Mammary epithelial cell (primary cell): ENCODE measurements at places on chromosomes 2 and 18. TPM values are rescaled to one million over a fixed set of nuclear protein-coding genes. Genes with fewer than 3 reads are reported as not detected.
A peak's percentile ranks its signal among the peaks of the same experiment; 100 is the strongest.

GALM gene
- not detected in 2 replicates for total RNA-seq

C2orf74 gene
- total RNA-seq: 13.3 and 22.0 TPM in 2 replicates

LRATD1 gene
- 14.8 TPM for total RNA-seq

TGFBRAP1 gene
- 21.6 and 24.6 TPM in 2 replicates for total RNA-seq

CYP1B1 gene
- 13.8 and 20.8 TPM in 2 replicates for total RNA-seq

MATN3 gene
- 4.8 TPM for total RNA-seq

DHRS9 gene
- not detected for total RNA-seq

TEX44 gene
- total RNA-seq: not detected in 2 replicates

IL36G gene
- 0.27 and 1.9 TPM in 2 replicates for total RNA-seq

GRCh38 chr2:9648821-9649220 lies 18.0 kb upstream of the YWHAQ start:
- DNase-seq: no peak

- no peak for DNase-seq
These were observed 6.4 kb downstream of the SERPINB4 start for GRCh38 chr18:63637703-63638102.

DNA sequence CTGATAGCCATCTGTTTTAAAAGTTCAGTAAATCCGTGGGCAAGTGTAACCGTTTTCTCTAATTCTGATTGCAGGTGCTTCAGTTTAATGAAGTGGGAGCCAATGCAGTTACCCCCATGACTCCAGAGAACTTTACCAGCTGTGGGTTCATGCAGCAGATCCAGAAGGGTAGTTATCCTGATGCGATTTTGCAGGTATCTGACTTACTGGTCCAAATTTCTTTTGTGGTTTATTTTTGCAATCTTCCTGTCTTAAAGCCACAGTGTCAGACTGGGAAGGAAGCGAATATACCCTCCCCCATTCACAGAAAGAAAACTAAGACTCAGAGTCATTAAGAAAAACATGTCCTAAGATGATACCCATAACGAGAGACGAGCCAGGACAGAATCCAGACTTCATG lies 7.7 kb downstream of the SERPINB2 start:
- no peak for DNase-seq

- peak; percentile 27 for DNase-seq
These were observed 108.7 kb downstream of the ZBTB7C start for GRCh38 chr18:48300463-48300961.

DNA sequence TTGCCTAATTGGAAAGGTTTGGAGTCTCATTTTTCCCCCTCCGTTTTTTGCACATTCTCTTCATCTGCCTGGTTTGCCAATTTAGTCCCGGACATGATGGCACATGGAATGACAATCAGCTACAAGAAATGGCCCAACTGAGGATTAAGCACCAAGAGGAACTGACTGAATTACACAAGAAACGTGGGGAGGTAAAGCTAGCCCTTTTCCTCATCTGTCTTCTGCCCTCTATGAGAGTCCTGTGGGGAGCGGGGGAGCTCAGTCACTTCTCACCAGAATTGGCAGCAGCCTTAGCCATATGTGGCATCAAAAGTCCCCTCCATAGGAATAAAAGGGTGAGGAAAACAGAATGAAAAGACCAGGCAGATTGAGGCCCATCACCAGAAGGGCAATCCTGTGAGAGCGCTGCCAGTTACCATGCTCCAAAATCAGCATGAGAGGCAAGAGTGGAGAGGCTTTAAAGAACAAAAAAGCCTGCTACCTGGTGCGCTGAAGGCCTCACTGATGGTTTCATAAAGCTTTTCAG lies 11.6 kb downstream of the ATG16L1 start:
- DNase-seq: no peak

DNA sequence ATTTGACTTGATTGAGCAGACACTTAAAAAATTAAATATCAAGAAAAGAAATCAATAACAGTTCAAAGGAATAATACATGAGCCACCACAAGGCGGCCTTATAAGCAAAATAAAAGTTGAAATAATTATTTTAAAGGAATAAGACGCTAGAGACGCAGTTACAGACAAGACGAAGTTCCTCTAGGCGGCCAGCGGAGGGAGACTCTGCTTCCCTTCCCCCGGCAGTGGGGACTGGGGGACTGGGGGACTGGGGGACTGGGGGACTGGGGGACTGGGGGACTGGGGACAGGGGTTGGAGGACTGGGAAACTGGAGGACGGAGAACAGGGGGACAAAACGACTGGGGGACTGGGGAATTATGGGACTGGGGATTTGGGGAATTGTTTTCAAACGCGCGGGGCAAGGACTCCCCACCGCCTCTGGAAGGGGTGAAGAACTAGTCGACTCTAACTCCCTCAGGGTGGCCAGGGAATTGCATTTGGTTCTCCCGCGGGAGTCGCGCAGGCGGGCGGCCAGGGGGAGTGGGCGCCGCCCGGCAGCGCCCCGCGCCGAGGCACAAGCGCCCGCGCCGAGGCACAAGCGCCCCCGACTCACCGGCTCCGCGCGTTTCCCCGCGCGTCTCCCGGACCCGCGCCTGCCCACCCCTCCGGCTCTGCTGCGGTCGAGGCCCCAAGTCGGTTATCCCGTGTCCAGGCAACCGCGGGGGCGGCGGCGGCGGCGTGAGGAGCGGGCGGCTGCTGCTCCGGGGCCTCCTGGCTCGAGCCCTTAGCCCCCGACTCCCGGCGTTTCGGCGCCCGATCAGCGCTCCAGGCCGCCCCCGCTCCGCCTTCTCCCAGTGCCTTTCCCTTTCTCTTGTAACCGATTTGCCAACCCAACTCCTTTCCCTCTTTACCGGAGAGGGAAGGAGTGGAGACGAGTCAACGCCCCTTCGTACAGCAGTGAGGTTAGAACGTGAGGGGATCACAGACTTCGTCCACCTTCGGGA lies at the start of gene CCDC178:
Gene CCDC178 (minus strand): TSS at position 662 of the 984 bp plus-strand sequence. CDS start 28,633 bp downstream, outside the sequence.
- DNase-seq: peak; percentile 1

- no peak for DNase-seq
These were observed 382.7 kb upstream of the SALL3 start for GRCh38 chr18:78596794-78597345.

- DNase-seq: no peak
These were observed 32.0 kb downstream of the FASTKD2 start for GRCh38 chr2:206797376-206797775.

DNA sequence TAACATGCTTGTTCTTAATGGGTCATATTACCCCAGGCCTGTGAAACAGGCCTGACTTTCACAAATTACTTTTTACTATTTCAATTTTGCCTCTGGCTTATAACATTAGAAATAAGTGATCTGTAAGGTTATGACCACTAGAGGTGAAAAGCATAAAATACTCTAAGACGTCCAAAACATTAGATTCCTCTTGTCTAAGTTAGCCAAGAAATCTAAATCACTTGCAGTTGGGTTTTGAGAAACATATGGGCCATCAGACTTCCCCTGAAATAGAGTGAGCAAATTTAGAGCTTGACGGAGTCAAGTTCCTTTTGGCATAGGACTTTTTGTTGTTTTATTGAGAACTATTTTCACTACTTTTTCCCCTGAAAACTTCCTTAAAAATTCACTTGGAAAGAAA lies 32.7 kb upstream of the RIT2 start:
- DNase-seq: no peak

GRCh38 chr18:77111951-77112746 lies 20.4 kb downstream of the MBP start:
- DNase-seq: no peak

GRCh38 chr2:36060133-36060532 lies 295.4 kb upstream of the CRIM1 start:
- DNase-seq: no peak

GRCh38 chr18:59478591-59478990 lies 119.5 kb upstream of the LMAN1 start:
- DNase-seq: no peak

- DNase-seq: no peak
These were observed 15.1 kb downstream of the HOXD3 start for GRCh38 chr2:176172007-176172894.

DNA sequence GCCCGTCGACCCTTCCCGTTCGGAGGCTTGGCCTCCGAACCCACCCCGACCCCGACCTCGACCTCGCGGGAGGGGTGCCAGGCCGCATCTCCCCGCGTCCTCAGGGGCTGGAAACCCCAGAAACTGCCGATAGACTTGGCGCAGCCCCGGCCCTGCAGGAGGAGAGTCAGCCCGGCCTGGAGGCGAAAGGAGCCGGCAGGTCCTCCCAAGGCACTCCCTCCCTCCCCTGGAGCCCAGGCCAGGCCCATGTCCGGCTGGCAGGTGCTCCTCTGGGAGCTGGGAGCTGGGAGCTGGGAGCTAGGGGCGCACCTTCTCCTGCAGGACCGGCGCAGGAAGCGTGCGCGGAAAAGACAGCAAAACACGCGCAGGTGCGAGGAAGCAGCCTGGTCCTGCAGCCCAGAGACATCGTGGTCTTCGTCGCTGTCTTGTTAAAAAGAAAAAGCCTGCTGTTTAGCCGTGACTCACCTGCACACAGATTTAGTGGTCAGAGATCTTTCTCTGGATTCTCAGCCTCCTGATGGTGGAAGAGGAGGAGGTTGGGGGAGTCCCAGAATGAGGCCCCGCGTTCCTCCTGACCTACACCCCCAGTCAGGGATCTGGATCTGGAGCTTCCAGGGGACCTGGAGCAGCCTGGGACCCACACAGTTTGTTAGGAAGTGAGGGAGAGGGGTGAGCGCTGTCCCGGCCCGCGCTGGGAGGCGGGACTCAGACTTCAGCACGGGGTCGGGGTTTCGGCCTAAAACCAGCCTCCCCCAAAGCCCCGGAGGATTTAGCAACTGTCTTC lies 660 bp upstream of the MBP start:
- no peak for DNase-seq

GRCh38 chr18:25599443-25599842 lies 247.5 kb upstream of the ZNF521 start:
- DNase-seq: no peak

DNA sequence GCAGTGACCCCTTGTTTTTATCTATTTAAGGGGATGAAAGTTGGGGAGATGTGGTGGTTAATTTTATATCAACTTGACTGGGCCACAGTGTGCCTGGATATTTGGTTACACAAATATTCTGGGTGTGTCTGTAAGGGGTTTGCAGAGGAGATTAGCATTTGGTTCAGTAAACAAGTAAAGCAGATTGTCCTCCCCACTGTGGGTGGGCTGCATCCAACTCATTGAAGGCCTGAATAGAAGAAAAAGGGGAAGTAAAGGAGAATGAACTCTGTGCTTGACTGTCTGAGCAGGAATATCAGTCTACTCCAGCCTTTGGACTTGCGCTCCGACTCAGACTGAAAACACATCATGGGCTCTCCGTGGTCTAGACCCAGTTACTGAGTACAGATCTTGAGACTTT lies 80.9 kb downstream of the GCA start:
- DNase-seq: no peak

DNA sequence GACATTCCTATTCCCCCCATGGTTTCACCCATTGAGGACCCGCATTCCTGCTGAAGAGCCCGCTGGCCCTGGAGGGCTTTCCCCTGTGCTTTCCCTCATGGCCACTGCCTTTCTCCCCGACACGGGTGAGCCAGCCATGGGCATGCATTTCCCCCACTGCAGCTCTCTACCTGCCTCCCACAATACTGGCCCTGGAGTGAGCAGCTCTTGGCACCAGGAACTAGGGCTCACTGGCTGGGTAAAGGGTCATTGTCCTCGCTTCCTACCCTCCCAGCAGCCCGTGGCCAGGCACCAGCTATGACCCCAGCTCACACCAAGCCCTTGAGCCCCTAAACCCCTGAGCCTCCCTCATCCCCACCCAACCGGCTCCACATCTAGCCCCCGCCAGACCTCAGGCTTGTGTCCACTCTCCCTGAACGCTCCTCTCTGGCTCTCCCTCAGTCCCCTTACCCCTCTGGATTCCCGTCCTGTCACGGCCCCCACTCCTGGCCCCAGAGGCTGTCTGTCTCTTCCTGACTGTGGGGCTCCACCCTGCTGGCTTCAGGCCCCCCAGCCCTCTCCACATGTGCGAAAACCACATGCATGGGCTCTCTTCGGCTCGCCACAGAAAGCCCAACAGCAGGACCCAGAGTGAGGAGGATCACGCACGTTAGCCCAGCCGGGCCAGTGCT lies 199.8 kb downstream of the ZFP36L2 start:
- no peak for DNase-seq
